ENCODE measurements at places on chromosomes 6 and 20. TPM values are rescaled to one million over a fixed set of nuclear protein-coding genes. Genes with fewer than 3 reads are reported as not detected.

DNA sequence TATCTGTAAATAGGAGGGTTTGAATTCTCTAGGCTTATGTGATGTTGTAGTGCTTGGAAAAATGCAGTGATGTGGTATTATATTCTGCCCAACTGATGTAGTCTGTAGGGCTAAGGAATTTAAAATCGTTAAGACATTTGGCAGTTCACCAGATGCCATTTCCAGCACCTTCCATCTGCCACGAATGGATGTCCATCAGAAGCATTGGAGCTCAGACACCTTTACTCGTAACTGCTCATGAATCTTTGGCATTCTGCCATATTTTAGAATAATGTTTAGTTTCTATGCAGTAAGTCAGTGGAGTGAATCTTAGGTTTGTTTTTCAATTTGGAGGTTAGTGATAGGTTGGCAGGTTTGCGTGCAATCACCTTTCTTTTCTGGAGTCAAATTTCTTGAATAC, 2.4 kb upstream of the SYTL3 start:
- DNase-seq: no peak

GRCh38 chr6:44629636-44630035, 242.1 kb downstream of the CDC5L start:
- DNase-seq: no peak

GRCh38 chr6:32796848-32797776, 19.7 kb downstream of the HLA-DOB start:
- DNase-seq: peak; percentile 69

GRCh38 chr6:34115915-34116314, 30.0 kb downstream of the GRM4 start:
- no peak for DNase-seq

DNA sequence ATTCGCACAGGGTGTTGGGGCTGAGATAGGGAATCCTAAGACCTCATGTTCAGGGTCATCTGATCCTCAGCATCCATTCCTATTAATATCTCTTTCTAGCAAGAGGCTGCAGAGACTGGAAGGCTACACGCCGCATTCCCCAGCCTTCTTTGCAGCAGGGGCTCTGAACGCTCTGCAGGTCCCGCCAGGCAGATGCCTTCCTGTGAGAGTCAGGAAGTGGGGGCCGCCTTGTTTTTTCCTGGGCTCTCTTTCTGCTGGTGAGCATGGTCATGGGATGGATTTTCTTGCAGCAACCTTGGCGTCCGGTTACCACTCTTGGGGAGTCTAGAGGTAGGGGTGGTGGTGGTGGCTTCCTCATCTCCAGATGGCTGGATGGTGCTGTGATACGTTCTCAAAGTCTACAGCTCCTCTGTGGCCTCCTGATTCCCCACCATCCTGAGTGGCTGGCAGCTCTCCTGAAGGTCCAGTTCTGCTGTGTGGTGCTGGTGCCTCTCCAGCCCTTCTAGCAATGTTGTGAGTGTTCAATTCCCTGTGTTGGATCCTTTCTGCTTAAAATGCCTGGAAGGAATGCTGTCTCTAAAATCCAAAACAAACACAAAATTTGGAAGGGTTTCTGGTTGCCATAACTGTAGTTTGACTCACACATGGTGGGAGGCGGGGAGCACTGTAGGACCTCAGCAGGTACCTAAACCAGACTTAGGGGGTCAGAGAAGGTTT, 111.9 kb downstream of the CEBPB start:
- no peak for DNase-seq

DNA sequence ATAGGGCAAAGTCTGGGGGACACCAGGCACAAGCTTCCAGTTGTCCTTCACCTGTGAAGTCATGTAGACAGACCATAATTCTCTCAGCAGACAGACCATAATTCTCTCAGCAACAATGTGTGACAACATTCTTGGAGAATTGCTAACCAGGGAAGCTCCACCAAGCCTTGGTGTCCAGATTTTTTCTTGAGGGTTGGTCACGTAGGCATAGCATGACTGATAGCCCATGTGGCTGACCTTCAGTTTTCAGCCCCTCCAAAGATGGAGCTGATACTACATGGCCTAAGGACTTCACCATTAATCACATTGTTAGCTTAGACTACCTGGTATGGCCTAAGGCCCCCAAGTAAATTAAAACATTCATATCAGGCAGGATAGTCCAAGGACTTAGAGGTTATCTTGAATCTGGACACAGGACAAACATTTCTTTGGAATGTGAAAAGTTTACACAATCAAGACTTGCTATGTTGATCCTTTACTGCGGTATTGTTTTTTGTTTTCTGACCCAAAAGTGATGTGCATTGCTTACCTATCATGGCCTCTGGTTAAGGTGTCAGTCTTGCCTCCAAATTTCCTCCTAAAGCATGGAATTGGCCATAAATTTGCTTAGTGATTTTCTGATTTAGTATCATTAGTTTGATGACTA, 76.9 kb downstream of the CEP57L1 start:
- DNase-seq: no peak

GRCh38 chr20:63829945-63830835, 874 bp downstream of the ZBTB46 start:
- DNase-seq: no peak

DNA sequence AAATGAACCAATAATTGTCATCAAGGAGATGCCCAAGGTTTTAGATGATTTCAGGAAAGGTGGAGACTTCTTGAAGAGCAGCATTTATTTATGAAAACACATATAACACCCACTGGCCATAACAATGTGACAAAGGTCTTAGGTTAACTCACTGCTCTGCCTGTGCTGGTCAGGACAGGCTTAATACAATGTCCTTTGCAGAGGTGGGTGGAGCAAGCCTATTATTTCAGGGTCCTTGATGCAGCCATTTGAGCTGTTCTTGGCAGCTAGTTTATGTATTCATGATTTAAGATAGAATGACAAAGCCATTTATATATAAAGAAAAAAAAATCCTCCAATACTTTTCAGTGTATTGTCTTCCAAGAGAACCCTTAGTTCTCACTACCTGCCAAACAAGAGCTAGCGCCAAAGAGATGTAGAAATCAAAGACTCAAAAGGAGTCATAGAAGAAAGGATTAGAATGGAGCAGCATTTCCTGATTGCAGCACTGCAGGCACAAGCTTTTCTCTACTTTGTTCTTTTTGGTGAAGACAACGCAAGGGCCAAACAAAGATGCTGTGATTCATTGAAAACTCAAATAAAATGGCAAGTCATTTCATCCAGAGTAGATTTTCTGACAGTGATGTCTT, 124.3 kb upstream of the TSHZ2 start:
- no peak for DNase-seq

- no peak for DNase-seq
Measured at GRCh38 chr6:147212622-147213021, 8.4 kb downstream of the STXBP5 start.

- DNase-seq: no peak
Measured at GRCh38 chr20:20213526-20214121, 154.3 kb upstream of the INSM1 start.

DNA sequence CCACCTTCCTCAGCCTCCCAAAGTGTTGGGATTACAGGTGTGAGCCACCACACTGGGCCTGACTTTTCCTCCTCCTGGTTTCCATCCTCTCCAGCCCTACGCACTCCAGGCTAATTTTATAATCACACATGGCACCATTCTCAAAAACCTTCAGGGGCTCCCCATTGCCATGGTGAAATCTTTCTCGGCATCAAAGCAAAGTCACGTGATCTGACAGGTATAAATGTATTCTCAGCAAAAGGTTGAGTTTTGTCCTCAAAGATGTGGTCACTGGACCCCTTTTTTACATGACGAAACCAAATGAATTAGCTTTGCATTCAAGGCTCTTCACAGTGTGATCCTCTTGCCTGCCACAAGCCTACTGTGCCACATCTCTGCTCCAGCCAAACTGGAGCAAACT, 15.5 kb downstream of the ARMC12 start:
- DNase-seq: no peak

GRCh38 chr6:80174900-80175572, 68.6 kb downstream of the BCKDHB start:
- no peak for DNase-seq

DNA sequence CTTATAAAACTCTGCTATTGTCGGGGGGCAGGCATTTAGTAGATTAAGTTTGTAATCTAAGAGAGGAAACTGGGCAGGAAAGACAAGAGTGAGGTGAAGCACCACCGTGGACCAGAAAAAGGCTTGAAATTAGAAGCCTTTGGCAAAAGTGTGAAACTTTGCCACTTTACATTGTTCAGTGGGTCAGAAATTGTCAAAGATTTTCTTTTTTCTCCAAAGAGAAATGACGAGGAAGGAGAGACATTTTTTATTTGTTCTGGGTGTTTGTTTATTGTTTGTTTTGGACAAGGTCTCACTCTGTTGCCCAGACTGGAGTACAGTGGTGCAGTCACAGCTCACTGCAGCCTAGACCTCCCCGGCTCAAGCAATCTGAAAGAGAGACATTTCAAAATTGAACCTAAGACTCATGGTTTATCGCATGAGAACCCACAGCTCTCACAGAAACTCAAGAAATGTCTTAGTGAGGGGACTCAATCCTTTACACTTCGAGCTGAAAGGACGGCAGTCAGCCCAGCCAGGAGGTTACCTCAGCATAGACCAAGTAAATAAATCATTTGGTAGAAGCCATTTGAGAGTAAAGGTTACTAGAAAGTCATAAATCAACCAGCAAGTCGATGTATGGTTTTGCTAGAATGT, 262.8 kb upstream of the TAB2 start:
- no peak for DNase-seq

DNA sequence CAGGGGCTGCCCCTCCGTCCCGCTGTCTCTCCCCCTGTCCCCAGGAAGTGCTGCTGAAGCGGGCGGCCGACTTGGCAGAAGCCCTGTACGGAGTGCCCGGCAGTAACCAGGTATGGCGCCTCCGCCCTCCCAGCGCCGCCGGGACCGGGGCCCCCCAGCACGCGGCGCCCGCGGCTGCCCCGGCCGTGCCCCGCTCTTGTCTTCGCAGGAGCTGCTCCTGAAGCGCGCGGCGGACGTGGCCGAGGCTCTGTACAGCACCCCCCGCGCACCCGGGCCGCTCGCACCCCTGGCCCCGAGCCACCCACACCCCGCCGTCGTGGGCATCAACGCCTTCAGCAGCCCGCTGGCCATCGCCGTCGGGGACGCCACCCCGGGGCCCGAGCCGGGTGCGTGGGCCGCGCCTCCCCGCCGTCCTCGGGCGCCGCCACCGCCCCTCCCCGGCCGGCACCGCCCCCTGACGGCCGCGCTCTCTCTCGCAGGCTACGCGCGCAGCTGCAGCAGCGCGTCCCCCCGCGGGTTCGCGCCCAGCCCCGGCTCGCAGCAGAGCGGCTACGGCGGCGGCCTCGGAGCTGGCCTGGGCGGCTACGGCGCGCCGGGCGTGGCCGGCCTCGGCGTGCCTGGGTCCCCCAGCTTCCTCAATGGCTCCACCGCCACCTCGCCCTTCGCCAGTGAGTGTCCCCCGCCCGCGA, 48.4 kb downstream of the CPXM1 start:
- DNase-seq: no peak

- DNase-seq: no peak
Measured at GRCh38 chr6:15023448-15023847, 222.4 kb upstream of the JARID2 start.

- no peak for DNase-seq
Measured at GRCh38 chr6:37122861-37123260, 47.1 kb upstream of the PIM1 start.

DNA sequence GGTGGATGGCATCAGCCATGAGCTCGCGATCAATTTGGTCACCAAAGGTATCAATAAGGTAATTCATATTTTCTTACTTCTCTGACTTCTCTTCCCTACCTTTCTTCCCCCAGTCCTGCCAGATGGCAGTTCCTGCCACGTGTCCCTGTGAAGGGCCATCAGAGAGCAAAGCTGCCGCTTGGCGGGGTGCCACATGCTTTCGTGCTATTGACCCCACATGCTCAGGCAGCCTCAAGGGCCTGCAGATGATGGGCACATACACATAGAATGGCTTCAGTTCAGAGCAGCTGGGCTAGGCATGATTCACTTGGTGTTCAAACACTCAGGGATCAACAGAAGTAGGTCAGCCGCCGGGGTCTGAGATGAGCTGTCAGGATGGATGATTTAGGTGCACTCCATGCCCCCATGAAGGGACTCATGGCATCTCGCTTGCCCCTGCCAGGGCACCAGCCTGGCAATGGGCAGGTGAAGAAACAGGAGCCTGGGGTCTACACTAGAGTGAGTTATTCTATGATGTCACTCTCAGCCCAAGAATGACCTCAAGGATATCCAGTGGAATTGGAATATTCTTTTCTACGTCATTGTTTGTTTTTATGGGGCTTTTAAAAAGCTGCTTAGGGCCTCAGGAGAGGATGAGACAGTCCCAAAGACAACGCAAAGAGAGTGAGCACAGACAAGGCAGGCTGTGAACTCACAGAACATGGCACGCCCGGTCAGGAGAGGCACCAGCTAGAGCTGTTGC, 25.5 kb downstream of the BANF2 start:
- no peak for DNase-seq

DNA sequence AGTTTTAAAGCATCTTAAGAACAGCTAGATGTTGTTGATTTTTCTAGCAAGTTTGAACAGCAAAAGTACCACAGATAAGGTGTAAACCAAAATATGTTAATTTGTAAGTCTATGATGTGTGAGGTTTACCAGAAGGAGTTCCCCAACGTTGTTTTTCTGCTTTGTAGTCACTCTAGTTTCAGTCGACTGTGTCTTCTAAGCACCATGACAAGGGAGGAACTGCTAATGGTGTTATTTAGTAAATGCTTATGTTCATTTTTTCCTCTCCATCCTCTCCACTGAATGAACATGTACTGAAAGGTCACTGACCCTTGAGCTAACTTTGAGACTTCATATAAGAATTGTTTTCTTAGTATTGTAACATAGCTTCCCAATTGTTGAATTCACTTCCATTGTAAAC, 3.0 kb downstream of the ENPP3 start:
- DNase-seq: no peak

GRCh38 chr20:17503301-17504065, 27.7 kb downstream of the BFSP1 start:
- no peak for DNase-seq

DNA sequence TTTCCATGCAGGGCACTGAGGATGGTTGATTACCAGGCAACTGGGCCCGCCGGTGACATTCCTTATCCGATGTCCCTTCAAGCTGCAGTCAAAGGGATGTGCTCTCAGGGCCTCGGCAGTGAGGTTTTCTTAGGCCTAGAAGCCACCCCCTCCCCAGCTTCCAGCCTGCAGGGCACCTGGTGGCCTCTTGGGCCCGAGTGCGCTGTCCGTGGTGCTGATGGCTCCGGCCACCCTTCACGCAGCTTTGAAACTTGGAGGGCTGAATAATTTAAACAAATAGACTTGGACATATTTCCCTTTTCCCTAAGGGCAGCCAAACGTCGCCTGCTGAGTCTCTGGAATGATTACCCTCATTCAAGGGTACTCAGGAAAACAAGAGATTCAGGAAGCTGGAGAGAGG, 8.9 kb upstream of the MLN start:
- DNase-seq: peak; percentile 63

- DNase-seq: no peak
Measured at GRCh38 chr6:43917878-43918382, 147.9 kb downstream of the VEGFA start.

DNA sequence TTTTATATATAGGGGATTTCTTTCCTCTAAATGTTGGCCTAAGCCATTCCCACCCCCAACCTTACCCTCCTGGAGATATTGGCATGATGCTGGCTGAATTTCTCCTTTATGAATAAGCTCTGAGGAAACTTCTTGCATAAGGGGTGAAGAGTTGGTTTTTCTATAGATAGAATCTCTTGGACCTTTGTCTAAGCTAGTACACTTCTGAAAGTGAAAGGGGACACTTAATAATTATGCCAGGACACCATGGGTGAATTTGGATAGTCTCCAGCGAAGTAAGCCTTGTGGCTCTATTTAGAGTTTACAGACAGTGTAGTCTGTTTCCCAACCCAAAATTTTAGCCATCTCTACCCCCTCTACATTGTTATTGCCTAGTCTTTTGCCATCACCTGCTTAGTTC, 27.1 kb upstream of the FABP7 start:
- no peak for DNase-seq

CLDN20 gene
- polyA plus RNA-seq: 2.7 TPM

PCK1 gene
- 13.3 TPM for polyA plus RNA-seq

OPN5 gene
- 1.1 TPM for polyA plus RNA-seq

CSNK2B gene
- 224 TPM for polyA plus RNA-seq
